ENCODE measurements at places on chromosomes 6 and 20. TPM values are rescaled to one million over a fixed set of nuclear protein-coding genes. Genes with fewer than 3 reads are reported as not detected.

The DEFB132 gene
- total RNA-seq = not detected

The C6orf120 gene
- total RNA-seq = 24.9 TPM

The ADGB gene
- total RNA-seq = not detected

The GABRR2 gene
- 1.6 TPM for total RNA-seq

The FILIP1 gene
- not detected for total RNA-seq

The CNR1 gene
- total RNA-seq = 20.4 TPM

The WASF1 gene
- 10.8 TPM for total RNA-seq

The DACT2 gene
- total RNA-seq = not detected

The ACTL10 gene
- 6.3 TPM for total RNA-seq

The PGC gene
- not detected for total RNA-seq

The OGFR gene
- 102 TPM for total RNA-seq

The RSPO4 gene
- total RNA-seq = 0.37 TPM

DNA sequence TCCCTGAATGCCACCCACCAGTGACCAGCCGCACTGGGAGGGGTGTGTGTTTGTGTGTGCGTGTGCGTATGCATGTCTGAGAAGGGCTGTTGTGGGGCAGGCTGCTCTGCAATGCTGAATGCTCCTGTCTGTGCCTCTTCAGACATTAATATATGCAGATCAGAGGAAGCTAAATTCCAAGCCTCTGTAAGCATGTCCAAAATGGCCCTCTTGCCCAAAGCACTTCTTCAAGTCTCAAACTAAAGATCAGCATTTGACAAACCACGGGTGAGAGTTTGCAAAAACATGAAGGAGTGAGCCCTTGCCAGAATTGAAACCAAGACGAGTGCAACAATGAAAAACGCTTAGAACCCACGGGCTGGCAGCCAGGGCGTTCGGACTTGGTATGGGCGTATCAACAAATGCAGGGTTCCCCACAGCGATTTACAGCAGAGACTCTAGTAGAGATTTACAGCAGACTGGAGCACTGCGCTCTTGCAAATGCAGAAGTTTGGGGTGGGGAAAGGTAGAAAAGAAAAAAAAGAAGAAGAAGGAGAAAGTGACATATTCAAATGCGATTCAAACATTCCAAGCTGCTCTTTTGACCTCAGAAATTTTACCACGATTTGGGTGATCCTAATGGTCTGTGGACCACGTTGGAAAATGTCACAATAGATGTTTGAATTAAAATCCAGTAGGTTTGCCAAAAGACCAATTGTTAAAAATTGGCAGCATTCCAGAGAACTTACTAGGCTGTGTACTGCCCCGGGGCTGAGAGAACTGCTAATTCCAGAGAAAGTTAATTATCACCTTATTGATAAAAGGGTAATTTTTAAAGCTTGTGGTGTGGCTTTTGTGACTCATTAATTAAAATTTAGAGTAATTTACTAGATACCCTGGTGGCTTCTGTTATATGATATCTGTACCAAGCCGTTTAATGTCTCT is 3.5 kb downstream of the SCML4 start:
- peak; percentile 69 for DNase-seq

DNA sequence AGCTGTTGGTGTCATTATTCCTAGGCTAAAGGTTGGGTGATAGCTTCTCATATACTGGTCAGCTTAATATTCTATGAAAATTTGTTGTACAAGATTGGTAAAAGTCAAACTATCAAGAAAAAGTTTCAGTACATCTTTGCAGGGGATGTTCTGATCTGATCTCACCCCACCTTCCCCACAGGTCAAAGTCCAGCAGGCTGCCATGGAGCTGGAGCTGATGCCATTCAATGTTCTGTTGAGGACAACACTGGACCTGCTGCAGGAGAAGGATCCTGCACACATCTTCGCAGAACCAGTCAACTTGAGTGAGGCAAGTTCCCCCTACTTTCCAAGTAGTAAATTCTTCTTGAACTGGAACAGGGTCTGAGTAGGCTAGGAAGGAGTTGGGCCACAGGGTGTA is 13.1 kb downstream of the BRPF3 start:
- DNase-seq = no peak

DNA sequence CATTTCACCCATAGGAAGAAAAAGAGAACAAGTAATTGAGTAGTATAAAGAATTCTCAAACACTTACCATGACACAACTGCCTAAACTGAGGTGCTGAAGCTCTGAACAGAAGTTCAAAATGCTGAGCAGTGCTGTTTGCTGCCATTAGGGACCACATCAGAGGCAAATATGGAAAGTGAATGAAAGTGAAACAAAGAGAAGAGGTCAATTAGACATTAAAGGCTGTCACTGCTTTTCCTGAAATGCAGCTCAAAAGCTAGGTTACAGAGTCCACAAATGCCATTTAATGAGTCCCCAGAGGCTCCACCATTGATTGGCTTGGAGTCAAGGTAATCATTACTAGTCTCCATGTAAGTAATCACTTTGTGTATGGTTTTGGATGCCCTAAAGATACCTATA is 46.1 kb downstream of the POU3F2 start:
- no peak for DNase-seq

- no peak for DNase-seq
These were observed 115.2 kb upstream of the RNF24 start for GRCh38 chr20:4130404-4131189.

GRCh38 chr20:52231230-52231746 is 39.7 kb upstream of the ZFP64 start:
- no peak for DNase-seq

- DNase-seq = no peak
These were observed 159.2 kb downstream of the RPS12 start for GRCh38 chr6:132973514-132973993.

DNA sequence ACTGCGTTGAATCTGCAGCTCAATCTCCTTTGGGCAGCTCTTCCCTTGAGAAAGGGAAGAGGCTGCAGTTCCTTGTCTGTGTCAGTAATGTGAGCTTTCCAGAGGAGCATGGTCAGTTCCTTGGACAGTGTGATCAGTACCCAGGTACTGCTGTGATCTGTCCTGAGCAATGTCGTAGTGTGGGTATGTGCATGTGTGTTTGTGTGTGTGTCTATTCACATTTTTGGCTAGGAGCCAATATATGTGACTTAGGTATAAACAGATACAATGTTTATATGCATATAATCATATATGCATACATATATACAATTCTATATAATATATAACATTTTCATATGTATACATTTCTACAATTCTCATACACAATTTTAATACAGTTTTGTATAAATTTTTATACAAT is 85.4 kb upstream of the OLIG3 start:
- no peak for DNase-seq

DNA sequence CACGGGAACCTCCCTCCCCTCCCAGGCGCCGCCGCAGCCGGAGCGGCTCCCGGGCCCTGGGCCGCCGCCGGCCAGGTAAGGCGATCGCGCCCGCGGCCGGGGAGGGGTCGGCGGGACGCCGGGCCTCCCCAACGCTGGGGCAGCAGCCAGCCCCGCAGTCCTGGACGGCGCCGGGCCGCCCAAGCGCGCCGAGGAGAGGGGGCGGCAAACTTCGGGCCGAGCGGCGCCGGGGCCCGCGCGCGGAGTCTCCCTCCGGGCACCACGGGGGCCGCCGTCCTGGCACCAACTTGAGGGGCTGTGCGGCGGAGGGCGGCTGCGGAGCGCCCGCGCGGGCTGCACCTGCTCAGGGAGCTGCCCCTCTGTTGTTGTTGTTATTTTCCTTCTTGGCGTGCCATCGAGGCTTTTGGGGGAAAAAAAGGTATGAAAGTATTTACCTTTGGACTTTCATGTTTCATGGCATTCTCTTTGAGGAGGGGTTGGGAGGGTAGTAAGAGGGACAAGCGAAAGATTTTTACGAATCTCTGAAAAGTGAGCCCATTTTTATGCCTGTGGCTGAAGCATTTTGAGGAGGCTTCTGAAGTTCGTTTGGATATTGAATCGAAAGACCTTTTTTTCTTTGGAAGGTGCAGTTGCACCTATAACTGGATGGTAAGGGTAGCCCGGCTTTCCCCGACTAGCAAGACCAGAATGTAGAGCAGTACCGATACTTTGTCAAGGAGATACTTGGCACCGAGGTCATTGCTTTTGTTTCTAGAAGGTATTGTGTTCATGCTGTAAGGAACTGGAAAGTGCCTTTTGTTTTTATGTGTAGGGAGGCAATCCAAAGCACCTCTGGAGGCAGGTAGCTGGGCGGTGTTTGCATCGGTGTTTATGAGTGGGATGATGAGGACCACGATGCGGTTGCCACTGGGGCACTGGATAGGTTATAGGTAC is at the start of gene RNF182:
Gene RNF182, plus strand, starts transcription at position 4 of the 933 bp plus-strand sequence. CDS start 52,168 bp downstream, outside the sequence.
- DNase-seq = peak; percentile 58

DNA sequence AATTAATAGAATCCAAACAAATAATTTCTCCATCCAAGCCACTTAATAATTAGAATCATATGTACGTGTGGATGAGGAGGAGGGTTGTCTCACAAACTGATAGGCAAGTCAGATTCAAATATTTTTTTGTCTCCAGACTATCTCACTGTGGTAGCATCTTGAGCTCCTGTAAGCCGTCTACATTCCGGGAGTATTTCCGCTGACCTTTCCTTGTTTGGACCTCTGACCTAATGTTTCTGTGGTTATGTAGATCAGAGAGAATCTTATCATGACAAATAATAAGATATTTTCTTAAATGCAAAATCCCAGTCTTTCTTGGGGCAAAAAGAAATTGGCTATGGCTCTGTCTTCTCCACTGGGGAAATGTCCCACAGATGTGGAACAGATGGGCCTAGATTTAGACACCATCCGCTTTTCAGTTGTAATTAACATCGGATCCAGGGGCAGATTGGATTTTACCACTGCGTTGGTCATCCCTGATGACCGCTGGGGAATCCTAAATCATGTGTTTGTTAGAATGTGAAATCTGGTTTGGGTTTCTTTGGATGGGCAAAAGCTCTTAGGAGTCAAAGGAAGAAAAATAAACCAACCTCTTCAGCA is 197.1 kb upstream of the RIN2 start:
- DNase-seq = no peak

DNA sequence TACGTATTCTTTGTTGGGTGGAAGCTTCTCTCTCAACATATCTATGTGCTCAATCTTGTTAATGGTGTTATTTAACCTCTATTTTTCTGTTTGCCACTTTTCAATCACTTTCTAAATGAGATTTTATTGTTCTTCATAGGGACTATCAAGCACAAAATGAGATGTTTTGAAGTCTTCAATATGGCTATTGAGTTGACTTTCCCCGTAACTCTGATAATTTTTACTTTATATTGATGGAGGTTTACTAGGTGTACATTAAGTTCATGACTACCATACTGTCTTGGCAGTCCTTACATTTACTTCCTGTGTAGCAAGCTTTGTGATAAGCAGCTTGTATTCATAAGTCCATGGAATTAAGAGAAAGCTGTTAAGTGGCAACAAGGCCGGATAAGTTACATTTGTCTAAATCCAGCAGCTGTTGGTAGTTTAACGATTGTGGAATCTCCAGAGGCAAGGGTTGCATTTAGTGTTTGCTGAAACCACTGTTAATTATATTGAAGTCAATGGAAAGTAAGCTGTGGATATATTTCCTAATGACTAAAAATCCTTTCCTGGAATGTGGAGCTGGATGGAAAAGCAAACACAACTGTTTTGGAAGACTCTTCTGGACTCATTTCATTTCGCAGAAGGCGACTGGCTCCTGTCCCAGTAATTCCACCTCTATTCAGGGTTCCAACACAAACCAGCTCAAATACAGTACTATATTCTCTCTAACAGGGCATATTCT is 57.3 kb upstream of the SMIM29 start:
- DNase-seq = no peak

- DNase-seq = no peak
These were observed 288.0 kb upstream of the AGPAT4 start for GRCh38 chr6:161561908-161562307.

GRCh38 chr20:17339000-17339399 is 112.2 kb downstream of the PCSK2 start:
- no peak for DNase-seq

DNA sequence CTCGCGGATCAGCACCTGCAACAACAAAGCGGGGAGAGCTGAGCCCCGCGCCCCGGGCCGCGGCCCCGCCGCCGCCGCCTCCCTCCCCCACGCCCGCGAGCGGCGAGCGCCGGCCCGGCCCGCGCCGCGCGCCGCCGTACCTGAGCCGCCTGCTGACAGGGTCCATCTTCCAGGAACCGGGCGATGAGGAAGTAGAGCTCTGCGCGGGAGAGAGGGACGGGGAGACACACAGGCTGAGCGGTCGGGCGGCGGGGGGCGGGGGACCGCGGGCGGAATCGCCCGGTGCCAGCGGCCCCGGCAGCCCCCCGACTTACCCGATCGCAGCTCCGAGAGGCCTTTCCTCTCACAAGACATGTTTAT is 359 bp downstream of the PHIP start:
- DNase-seq = no peak

GRCh38 chr6:126376682-126377081 is 36.8 kb downstream of the CENPW start:
- DNase-seq = no peak

DNA sequence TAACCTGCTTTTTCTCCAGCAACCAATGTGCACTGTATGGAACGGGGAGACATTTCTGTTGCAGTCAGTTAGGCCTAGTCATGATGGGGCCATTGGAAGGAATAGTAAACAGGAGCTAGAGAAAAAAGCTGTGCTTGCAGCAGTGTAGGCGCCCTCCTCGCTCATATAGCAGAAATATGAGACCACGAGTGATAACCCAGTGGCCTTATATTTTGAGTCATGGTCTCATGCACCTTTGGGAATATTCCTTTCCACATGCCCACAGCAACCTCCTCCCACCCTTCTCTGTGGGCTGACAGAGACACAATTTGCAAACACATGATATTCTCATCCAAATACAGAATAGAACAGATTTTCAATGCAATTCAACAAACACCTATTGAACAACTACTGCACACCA is 248.9 kb upstream of the CITED2 start:
- DNase-seq = no peak

DNA sequence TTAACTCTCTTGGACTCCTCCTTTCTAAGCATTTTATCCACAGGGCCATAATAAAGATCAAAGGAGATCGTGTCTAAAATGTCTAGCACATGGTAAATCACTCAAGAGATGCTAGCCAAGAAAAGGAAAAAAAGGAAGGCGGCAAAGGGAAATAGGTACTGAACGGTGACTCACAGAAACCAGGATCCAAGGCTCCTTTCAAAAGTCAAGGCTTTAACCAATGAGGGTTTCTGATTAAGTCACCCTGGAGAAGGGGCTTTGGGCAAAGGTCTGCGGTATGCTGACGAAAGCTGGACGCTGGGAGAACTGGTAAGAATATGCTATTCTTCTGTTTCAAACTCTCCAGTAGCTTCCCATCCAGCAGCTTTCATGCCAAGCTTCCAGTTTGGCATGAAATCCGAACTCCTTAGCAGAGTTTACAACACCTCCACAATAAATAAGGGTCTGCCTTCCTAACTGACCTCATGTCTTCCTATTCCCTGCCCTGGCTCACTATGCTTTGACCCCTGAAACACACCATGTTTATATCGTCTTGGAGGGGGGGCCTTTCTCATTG is 1.0 kb downstream of the TOMM34 start:
- DNase-seq = no peak

DNA sequence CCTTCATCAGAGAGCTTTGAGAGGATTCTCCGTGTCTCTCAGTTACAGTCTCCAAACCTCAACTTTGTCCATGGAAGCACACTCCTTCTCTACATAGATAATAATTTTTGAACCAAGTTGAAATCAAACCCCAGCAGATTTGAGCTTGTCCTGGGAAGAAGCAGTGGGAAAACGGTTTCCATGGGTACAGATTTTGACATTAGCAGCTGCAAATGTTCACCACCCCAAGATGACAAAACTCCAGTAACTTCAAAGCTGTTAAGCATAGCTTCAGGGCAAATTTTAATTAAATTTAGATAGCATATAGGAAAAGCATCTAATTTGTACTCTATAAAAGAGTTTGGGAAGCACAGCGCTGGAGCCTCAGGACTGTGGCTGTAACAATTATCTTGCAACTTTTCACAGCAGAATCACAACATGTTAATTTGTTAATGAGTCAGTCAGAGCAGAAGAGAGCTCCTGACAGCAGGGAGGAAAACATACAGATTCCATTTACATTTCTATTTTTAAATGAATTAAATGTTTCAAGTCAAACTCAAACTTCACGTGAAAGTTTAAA is 240.7 kb downstream of the BMP7 start:
- DNase-seq = no peak

All from B cell (primary cell).